CD4-positive, alpha-beta T cell treated with Interleukin-15 for 4 hours (primary cell): ENCODE measurements at places on chromosomes 6 and 20.

DNA sequence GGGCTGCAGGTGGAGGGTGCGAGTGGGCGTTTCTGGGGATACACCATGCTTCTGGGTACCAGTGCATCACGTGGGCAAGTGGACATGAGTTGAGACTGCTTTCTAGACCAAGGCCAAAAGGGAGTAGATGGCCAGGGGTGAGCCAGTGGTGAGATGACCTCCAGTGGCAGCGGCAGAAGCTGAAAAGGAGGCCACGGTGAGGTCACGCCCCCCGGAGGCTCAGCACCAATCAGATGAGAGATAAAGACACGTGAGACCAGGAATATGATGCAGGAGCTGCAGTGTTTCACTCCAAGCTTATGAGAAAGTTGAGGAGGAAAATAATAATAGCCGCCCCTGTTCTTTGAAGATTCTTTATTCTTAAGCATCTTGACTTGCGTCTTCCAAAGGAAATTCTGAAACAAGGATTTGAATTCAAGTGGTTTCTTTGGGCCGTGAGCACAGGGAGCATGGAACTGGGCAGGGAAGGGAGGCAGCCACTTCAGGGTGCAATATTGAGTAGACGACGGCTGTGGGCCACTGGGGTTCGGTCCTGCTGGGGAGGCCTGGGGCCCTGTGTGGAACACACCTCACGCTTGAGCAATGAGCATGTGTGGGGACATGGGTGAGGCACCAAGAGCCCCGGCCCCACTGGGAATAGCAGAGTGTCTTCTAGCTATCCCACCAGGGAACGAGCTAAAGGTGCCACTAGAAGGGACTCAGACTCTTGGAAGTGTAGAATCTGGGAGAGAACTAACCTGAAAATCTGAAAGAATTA is 156.7 kb upstream of the LRFN2 start:
- no peak for DNase-seq

DNA sequence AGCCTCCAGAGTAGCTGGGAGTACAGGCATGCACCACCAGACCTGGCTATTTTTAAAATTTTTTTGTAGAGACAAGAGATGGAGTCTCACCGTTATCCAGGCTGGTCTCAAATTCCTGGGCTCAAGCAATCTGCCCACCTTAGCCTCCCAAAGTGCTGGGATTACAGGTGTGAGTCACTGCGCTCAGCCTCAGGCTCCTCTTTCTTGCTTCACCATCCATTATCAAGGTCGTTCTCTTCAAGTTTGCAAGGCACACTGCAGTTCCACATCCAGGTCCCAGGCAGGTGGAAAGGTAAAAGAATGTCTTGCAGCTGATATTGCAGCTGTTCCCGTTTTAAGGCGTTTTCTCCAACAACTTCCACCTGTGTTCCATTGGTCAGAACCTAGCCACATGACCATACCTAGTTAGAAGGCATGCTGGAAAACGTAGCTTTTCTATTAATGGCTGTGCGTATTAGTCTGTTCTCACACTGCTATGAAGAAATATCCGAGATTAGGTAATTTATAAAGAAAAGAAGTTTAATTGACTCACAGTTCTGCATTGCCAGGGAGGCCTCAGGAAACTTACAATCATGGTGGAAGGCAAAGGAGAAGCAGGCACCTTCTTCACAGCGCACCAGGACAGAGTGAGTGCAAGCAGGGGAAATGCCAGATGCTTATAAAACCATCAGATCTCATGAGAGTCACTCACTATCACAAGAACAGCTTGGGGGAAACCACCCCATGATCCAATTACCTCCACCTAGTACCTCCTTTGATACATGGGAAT is 51.7 kb downstream of the PCNA start:
- DNase-seq, result no peak

DNA sequence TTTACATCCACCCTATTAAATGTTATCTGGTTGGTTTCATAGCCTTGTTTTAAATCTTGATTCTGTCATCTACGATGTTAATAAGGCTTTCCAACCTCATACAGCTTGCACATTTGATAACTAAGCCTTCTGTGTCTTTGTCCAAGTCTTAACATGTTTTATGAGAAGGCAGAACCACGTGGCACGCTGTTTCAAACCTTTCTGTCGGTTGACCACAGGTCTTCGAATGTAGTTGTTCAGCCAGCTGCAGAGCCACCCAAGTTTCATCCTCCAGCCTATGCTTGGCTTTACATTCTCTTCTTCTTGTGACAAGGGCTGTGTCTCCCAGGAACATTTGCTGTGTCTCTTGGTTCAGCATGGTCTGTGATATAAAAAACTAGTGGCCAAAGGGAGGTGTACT is 15.7 kb upstream of the SGK2 start:
- DNase-seq, result no peak

DNA sequence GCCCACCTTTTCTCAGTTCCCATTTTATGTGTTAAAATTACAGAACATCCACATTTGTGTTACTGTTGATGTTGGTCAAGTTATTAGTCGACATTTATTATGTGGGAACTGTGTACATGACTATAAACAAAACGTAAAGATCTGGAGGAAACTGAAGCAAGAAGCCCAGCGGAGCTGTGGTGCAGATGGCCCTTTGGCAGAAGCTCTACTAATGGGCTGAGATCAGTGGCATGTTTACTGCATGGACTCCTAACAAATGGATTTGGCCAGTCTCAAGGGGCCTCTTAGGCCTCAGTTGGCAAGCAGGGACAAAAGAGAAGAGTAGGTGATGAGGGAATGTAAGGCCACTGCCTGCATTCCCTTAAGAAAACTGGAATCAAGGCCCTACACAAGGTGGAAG is 282.1 kb upstream of the TCF21 start:
- no peak for DNase-seq

DNA sequence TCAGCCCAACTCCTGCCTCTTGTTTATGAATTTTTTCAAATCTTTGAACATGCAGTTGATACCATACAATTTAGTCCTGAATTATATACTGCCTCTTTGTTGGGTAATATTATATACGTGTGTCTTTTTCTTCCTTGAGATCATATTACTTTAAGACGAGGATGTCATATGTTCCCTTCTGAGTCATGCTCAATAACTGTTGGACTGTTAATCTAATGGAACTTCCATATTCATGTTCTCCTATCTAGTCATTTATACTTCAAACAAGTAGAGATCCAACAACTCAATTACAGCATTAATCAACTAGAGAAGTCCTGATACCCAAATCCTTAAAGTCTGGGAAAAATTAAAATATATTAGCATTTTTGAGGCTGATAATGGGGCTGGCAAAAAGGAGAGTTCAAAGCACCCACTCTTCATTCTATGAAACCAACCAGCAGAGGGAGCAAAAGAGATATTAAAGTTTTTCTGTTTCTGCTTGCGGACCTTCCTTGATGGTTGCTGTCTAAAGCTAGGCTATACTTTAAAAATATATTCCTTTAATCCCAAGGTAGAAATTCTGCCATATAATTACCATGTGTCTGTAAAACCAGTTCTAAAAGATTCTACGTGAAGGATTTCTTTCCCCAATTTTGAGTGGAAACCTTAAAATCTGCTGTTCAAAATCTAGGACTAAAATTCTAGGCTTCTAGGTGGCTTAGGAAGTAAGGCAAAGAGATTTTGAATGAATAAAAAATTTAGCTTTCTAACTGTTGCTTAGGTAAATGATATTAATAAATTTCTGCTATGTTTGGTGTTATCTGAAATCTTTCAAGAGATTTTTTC is 498.9 kb downstream of the BCKDHB start:
- DNase-seq, result peak; percentile 1

DNA sequence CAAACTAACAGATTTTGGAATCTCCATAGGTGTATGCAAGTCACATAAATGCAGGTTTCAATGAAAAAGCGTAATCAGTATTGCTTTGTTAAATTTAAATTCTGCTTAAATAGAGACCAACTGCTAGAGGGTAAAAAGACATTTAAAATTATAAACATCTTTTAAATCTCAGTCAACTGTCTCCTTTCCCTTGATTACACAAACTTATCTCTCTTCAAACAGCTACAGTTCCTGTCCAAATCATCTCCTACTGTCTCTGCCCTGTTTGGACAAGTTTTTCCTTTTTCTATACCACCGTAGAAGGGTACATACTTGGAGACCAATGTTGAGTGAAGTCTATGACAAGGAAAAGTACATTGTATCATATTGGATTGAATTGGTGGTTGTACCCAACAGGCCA is 43.5 kb downstream of the AGPAT4 start:
- DNase-seq, result no peak

DNA sequence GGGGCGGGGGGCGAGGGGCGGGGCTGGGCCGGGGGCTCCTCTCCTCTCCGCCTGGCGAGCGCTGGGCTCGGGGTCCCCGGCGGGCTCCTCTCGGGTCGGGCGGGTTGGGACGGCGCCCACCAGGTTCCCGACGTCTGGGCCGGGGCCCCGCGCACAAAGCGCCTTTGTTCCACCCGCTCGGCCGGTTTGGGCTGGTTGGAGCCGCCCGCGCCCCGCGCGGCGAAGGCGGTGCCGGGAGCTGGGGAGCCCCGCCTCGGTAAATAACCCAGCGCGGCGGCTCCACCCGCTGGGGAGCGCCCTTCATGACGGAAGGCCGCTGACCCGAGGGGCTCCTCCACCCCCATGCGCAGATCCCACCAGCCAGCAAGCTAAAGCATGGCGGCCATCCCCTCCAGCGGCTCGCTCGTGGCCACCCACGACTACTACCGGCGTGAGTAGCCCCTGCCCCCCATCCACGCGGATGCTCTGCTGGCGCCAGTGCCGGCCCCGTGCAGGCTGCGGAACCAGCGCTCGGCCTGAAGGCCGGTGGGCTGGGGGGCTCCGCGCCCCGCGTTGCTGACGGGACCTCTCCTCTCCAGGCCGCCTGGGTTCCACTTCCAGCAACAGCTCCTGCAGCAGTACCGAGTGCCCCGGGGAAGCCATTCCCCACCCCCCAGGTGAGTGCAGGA is 503 bp downstream of the PPDPF start:
- DNase-seq, result peak; percentile 65

DNA sequence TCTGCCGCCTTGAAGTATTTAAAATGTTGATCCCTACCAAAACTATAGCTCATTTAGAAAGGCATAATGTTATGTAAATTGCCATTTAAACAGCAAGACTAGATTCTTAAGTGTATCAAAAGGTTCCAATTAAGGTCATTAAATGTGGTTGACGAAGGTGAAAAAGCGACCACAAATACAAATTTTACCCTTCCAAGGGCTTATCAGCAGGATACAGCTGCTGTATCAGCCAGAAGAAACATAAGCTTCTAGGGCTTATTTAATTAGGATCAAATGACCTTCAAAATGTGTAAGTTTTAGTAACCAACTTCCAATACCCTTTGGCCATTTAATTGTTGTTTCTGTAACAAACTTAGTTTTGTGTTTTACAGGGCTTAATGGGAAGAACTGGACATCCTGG is 139.9 kb downstream of the COL9A1 start:
- no peak for DNase-seq

DNA sequence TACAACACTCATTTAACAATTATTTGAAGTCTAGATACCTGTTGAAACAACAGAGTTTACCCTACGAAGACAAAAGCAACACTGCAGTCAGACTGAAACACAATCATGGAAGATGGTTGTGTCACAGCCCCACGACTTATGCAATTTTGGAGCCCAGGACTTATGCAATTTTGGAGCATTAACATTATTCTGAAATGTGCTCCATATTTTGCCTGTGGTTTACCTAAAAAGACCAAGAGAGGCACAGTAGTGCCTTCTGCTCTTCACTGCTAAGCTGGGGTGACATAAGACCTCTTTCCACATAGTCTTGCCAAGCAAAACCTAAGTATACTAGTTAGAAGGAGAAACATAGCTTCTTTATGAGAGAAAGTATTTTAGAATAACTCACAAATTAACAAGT is 216.5 kb downstream of the PTPRK start:
- DNase-seq, result no peak

- DNase-seq, result no peak
Observed at GRCh38 chr6:138795809-138796603, at the start of gene ECT2L. Gene ECT2L, plus strand, starts transcription at chr6:138796087. Its CDS starts 17,188 bp downstream, at chr6:138813275.

DNA sequence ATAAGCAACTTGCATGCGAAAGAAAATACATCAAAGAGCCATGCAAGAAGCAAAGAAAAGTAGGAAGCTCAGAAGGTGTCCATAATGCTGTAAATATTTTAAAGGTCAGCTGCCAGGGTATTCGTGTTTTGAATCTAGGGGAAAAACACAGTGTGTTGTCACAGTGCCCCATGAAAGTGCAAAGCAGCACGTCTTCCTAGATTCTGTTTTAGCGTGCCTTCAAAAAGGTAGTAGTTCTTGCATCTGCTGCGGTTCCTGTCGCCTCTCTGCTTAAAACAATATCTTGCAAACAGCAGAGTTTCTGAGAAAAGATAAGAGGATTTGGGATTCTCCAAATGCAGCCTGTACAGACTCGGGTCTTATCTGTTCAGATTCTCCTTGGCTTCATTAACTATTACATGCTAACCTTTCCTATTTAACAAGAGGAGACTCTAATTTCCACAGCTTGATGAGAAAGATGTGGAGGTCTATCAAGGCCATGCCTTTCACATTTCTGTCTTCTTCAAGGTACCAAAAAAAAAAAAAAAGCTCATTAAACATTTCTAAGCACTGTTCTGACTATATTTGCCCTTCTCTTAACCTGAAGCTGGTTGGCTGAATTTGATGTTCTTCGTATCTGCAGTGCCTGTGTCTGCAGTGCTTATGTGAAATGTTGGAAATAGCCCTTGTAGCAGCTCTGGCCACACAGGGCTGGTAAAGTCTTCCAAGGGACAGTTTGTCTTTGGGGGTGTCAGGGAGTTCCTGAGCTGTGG is 297.5 kb downstream of the ADGB start:
- DNase-seq, result no peak

DNA sequence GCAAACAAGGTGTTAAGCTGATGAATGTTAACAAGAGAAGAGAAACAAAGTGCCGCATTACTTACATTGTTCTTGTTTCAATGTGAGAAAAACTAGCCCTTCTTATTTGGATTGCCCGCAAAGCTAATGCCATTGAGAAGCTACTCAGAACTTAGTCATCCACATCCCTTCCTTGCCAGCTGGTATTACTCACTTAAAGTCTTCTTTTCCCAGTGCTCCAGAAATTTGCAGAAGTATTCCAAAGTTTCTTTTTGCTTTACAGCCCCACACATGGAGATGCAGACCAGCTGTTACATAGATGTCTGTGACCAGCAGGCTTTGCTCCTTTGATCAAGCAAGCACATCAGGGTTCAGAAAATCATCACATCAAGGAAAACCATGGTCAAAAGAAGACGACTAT is 529.0 kb downstream of the TBC1D32 start:
- DNase-seq, result no peak

- no peak for DNase-seq
Observed at GRCh38 chr6:160328447-160328846, 19.7 kb upstream of the SLC22A3 start.

DNA sequence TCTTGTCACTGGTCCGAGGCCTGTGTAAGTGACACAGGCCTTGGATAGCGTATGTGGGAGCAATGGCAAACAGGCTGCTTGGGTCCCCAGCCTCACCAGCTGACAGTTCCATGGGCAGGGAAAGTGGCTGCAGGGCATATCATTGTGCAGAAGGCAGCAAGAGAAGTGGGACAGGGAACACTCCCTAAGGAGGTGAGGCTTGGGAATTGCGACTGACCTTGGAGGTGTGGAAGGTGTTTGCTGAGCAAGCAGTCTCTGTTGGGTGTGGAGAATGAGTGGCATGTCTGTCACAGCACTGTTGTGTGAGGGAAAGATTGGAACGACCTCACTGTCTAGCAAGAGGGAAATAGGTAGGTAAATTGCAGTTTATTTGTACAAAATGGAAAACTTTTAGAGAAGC is 16.8 kb downstream of the POFUT1 start:
- no peak for DNase-seq
